ENCODE measurements at places on chromosomes 5 and 9.

GRCh38 chr5:109704282-109704952 is 14.7 kb downstream of the MAN2A1 start:
- DNase-seq = no peak

DNA sequence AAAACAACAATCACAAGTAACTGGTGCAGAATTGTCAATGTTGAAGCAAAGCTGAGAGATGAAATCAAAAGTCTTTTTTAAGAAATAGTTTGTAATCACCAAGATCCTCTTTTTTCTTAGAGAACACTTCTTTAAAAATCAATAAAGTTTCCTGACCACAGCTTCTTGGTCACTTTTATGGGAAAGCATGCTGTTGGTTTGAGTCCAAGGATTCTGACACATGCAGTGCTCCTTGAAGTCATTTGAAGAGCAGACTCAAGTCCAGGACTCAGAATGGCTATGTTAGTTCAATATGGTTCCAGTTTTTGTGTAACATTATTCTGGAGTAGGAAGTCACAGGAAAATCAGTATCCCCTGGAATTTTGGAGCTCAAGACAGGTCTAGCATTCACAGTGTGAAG is 480.6 kb downstream of the NR2F1-AS1 start:
- peak; percentile 62 for DNase-seq

DNA sequence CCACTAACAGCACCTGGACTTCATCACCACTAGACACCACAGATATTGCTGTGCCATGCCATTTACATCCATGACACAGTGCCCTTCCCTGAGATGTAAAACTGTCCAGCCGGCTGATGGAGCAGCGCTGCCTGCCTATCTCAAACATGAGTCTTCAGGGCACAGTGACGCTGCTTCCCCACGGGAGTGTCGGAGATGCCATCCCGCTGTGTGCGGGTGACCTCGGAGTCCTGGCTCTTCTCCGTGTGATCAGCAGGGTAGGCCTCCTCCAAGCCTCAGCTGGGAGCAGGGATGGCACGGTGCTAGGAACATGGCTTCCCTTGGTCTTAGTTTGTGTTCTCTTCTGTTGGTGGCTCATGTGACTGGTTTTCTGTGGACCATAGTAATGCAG is 130.3 kb upstream of the FAM120A start:
- no peak for DNase-seq

GRCh38 chr9:120713257-120714087 is 798 bp downstream of the MEGF9 start:
- no peak for DNase-seq

DNA sequence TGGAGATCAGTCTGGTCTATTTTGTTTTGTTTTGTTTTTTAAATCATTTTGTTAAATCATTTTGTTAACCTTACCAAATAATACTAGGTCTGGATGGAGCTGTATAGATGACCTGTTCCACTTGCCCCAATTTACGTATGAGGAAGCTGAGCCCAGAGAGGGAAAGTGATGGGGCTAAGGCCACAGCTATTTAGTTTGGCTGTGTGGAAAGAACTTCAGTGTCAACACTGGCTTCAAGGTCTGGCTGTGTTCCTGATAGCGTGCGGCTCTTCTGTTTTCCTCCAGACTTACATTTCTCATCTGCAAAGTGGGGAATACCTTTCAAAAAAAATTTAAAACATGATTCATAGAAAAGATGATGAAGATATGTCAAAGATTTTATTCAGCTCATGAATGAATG is 112.5 kb downstream of the PTTG1 start:
- DNase-seq = no peak

DNA sequence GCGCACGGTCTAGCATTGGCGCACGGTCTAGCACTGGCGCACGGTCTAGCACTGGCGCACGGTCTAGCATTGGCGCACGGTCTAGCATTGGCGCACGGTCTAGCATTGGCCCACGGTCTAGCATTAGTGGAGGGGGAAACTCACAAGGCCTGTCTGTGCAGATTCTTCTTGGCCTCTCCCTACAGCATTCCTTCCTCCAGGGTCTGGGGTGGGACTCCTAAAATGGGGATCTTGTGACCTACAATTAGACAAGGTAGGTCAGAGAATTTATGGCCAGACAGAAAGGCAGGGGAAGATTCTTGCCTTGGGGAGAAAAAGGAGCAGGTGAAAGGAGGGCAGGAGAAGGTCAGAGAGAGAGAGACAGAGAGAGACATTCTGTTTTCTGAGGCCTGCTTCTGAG is 5.4 kb upstream of the GBGT1 start:
- no peak for DNase-seq

- DNase-seq = no peak
Observed at GRCh38 chr5:73968729-73969128, 342.7 kb downstream of the ARHGEF28 start.

DNA sequence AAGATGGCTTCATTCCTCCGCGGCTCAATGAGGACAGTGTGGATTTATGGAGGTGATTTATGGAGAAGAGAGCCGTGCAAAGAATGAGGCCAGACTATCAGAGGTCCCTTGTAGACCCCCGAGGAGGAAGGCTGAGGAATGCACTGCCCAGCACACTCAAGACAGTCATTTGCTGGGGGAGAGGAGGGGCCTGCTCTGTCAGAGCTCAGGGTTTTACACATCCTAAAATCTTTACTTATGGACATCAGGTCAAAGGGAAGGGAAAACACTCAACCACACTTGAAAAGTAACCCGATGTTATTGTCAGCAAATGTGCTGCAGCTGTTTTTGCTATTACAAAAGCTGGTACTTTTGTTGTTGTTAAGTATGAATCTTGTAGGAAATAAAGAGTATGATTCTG is 289.5 kb downstream of the SLIT3 start:
- DNase-seq = no peak

DNA sequence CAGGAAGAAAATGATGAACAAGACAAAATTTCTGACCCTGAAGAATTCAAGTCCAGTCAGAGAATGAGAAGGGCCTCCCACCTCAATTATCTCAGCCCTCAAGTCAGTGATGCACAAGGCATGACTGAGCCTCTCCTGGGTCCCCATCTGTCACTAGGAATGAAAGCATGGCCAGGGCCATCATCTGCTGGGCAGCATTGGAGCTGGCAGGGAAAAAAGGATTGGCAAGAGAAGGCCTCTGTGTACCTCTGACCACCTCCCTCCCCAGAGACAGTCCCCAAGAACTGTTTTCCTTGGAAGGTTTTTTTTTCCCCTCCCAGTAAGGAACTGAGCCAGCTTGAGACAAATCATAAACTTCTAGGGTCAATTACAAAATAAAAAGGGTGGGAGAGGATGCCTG is 76.7 kb downstream of the KLHL3 start:
- no peak for DNase-seq

DNA sequence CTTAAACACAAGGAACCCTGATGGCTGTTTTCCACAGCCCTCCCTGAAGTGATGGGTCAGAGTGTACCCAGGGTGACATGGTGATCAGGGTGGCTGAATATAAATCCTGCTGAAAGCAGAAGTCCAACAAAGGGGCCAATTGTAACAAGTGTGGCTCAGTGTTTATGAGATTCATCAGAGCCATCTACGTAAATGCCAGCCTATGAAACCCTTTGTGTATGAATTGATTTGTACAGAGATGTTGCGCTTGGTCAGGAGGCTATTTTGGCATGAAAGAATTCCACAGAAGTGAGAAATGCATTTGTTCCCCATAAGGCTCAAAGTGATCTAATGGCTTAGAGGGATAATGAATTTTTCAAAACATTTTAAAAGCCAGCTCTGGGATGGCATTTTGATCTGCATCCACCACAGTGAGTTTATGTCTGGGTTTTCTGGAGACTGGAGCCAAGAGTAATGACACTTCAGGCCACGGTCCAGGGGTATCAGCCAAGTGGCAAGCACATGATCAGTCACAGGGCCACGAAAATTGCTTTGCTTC is 12.4 kb downstream of the PRUNE2 start:
- no peak for DNase-seq

GRCh38 chr5:157271740-157272271 is 5.9 kb downstream of the CYFIP2 start:
- no peak for DNase-seq

- DNase-seq = no peak
Observed at GRCh38 chr9:36151316-36152210, 15.0 kb downstream of the GLIPR2 start.

GRCh38 chr9:34994900-34995669 is 5.5 kb downstream of the DNAJB5 start:
- no peak for DNase-seq

GRCh38 chr5:146273109-146273508 is 65.5 kb upstream of the POU4F3 start:
- DNase-seq = no peak

DNA sequence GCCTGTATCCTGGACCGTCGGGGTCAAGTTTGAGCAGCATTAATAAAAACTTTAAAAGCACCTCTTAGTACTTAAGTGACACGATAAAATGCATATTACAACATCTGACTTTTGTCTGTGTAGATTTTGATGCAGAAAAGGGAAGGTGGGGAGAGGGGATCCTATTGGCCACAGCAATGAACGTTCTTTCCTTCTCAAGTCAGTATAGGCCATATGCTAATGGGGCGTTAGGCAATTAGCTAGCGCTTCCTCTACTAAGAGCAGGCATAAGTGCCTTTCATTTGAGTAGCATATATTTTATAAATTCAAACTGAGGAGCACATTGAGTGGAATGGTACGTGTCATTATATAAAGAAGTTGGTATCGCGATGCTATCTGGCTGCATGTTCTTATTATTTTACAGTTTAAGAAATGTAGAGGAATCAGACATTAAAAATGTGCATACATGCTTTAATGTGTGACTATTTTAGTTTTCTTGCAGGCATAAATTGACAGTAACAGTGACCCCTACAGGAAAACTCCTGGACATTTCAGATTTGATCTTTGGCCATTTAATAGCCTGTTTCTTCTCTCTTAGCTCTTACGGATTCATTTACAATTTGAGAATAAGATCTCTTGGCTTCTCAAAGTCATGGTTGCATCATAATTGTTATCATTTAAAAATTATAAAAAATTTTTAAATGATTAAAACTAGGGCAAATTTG is 1.1 kb upstream of the GNA14 start:
- DNase-seq = no peak

GRCh38 chr9:34491596-34491995 is 31.2 kb downstream of the ENHO start:
- DNase-seq = no peak

DNA sequence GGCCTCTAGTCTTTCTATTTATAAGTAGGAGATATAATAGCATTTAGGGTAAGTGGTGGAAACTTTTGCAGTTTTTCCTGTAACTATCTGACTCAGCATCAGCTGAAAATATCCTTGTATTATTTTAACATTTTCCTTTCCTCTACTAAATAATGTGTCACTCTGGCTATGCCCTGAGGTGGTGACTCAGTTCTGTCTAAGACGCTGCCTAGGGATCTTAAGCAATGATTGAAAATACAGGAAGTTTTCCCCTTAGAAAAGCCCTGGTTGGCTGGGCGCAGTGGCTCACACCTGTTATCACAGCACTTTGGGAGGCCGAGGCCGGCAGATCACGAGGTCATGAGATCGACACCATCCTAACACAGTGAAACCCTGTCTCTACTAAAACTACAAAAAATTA is 9.3 kb upstream of the EDIL3 start:
- no peak for DNase-seq
